ENCODE measurements at places on chromosomes 2 and 18. TPM values are rescaled to one million over a fixed set of nuclear protein-coding genes. Genes with fewer than 3 reads are reported as not detected.

DNA sequence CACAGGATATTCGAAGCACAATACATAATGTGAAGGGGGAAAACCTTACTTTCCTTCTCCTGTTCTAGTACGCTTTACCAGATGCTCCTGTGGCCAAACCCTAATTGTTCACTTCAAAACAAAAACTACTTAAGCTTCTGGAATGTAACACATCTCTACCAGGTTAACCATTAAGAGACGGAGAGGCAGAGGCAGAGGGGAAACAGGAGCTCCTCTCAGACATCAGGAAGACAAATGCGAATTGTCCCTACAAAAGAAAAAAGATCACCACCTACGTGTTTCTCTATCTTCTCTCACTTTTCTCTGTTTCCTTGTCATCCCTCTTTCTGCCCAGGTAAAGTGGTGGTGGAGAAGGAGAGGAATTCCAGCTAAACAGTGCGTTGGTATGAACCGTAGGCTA is 266.8 kb downstream of the NRXN1 start:
- no peak for DNase-seq

GRCh38 chr2:26316845-26317244 is 29.1 kb upstream of the SELENOI start:
- no peak for DNase-seq

DNA sequence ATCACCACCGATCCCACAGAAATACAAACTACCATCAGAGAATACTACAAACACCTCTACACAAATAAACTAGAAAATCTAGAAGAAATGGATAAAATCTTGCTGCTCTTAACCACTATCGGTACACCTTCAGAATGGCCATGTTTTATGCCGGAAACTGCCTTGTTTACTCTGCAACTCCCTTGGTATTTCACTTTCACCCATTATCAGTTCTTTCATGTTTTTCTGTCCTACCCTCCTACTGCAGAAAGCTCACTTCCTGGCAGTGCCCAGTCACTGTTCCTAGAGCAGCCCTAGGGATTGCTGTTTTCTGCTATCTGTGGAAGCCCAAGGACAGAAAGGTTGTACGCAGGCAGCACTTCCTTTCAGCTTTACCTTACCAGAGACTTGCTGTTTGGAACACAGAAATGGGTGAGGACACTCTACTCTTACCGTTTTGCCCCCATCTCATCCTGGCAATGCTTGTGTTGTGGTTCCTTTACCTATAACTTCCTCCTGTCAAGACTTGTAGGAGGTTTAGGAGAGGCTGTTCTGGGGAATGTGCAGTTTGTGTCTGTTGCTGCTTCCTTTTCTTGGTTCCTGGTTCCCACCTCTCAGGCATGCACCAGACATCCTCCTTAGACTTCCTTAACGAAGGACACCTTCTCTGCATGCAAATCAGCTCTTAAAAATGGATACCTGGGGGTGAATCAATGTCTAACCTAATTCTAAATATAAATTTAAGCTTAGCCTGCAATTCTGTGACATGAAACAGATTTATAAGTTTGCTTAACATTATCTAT is 394.4 kb downstream of the SPAG16 start:
- DNase-seq = no peak

GRCh38 chr2:23584054-23584745 is 199.2 kb downstream of the KLHL29 start:
- DNase-seq = no peak

GRCh38 chr2:232219496-232219870 is 159.1 kb upstream of the ALPP start:
- no peak for DNase-seq

- no peak for DNase-seq
Observed at GRCh38 chr2:69453475-69454129, 16.4 kb upstream of the NFU1 start.

DNA sequence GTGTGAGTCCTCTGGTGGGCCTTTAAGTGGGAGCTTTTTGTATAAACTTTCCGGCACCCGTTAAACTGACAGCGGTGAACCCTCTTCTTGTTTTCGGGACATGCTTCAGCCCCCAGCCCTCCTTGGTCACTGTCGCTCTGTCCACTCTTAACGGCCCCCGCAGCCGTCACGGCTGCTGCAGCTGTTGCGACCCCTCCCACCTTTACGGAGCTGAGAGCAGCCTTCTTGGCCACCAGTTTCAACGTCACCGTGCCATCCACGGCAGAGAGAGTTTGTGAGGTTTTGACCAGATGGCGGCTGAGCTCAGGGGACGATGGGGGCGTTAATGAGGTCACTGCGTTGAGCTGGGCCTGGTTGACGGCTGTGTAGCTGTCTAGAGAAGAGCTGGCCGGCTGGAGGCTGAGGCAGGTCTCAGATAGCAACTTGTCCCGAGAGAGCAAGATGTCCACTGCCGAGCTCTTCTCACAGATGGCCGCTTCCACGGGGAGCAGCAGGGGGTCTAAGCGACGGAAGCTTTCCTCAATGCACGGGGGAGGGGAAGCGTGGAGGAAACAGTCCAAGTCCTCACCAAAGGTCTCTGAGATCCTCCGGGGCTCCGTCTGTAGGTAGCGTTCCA is 41.9 kb downstream of the KLF7 start:
- no peak for DNase-seq

- DNase-seq = no peak
Observed at GRCh38 chr2:168355121-168355520, 101.0 kb upstream of the CERS6 start.

GRCh38 chr2:11713815-11714214 is 32.6 kb upstream of the LPIN1 start:
- DNase-seq = no peak

- no peak for DNase-seq
Observed at GRCh38 chr2:108959401-108959800, 29.6 kb downstream of the EDAR start.

DNA sequence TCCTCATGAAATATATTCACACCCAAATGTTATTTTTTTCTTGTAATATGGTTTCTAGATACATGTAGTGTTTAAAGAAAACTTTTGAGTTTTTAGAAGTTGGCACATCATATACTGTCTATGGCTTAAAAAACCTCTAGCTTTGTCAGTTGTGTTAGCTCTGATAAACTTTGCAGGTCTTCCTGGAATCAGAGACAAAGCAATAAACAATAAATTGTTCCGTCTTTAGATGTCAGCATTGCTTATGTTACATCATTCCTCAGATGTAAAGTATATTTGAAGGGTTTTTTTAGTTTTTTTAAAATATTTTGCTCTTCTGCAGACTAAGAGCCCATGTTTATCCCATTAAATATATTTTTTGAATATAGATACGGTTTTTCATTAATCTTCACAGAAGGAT is 145.1 kb downstream of the GPD2 start:
- DNase-seq = no peak

DNA sequence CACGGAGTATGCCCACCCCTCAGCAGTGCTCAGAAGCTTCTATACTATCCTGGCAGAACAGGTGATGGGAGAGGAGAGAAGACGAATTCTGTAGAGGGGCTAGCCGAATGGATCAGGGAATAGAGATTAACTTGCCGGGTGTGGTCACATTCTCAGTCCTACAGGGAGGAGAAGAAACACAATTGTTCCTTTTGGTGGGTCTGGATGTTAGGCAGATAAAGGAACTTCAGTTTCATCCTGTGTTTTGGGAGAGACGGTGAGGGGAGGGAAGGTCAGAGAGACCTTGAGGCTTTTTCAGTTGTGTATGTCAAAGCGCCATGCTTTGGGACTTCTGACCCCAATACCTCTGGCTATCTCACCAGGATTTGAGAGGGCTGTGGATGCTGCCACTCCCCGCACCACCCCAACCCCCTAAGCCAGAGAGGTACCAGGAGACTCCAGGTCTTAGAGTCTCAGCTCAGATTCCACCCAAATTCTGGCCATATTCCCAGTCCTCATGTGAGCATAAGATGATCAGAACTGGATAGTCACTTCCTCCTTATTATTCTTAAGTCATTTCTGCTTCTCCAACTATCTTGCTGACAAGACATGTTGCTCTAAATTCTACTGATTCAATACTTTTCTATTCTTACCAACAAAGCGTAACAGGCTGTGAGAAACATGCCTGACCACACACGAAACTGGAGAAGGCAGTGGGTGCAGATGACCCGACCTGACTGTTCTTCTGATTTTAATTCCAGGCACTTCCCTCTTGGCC is 2.3 kb upstream of the TMEM37 start:
- DNase-seq = no peak

DNA sequence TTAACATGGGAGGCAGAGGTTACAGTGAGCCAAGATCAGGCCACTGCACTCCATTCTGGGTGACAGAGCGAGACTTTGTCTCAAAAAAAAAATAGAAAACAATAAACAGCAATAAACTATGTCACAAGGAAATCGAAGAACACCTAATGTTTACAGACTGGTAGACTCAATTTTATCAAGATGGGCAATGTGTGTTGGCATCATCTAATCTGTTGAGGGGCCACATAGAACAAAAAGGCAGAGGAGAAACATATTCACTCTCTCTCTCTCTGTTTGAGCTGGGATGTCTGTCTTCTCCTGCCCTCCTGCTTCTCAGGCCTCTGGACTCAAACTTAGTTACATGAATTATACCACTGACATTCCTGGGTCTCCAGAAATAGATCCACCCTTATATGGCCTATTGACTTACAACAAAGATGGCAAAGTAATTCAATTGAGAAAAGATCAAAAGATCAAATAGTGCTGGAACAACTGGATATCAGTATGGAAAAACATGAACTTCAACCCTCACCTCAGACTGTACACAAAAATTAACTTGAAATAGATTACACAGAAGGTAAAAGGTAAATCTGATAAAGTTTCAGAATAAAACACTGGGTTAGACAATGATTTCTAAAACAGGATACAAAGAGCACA is 703.8 kb upstream of the CRIM1 start:
- DNase-seq = no peak

GRCh38 chr2:198438331-198438730 is 633.9 kb downstream of the PLCL1 start:
- no peak for DNase-seq

DNA sequence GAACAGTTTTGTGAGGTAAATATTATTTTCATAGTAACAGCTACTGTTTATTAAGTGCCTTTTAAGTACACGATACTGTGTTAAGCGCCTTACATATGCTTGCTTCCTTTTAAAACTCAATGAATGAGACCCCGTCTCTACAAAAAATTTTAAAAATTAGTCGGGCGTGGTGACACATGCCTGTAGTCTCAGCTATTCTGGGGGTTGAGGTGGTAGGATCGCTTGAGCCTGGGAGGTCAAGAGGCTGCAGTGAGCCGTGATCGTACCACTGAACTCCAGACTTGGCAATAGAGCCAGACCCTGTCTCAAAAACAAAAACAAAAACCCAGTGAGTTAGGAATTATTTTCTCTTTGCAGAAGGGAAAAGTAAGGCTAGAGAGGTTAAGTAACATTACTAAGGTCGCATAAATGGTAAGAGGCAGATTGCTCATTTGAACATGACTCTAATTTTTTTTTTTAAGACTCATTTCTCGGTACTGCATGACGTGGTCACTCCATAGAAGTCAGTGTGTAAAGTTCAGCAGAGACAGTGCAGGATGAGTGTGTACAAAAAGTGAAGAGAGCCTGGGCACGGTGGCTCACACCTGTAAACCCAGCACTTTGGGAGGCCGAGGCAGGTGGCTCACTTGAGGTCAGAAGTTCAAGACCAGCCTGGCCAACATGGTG is 1.1 kb downstream of the METAP1D start:
- DNase-seq = no peak

DNA sequence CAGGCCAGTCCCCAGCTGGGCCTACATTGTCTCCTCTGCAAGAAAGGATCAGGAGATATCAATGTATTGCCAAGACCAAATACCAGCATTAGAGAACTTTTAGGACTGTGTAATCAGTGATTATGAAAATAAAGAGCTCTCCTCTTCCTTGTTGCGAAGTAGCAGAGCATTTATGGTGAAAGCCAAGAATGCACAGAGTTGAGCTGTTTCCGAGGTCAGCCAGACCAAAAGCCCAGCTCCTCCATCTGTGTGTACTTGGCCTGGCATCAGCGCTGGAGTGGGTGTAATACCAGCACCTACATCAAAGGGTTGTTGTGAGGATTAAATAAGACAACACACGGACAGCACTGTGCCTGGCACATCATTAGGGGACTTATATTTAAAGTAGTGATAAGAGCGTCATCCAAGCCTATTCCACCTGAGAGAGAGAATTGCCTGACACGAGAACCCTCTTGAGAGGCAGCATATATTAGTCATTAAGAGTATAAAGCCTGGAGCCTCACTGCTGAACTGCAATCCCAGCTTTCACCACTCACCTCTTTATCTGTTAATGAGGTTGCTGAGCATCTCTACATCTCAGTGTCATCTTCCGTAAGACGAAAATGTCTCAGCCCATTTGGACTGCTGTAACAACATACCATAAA is 7.4 kb upstream of the SLC16A14 start:
- no peak for DNase-seq

DNA sequence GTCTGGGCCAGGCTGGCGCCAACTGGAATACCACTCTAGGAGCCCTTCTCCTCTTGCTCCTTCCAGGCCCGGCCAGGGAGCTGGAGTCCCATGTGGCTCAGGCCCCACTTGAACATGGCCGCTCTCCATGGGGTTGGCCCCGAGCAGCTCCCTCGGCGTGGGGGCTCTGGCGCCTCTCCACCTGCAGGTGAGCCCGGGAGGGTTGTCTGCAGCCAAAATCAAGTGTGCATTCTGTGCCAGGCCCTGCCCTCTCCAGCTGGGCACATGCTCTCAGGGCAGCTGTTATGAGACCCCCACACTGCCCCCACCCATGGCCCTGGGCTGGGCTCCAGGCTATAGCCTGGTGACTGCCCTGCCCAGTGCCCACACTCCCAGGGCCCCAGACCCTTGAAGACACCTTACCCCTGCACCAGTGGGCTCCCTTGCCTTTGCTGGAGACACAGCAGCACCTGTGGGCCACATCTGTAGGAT is 45.8 kb upstream of the HS6ST1 start:
- DNase-seq = no peak

DNA sequence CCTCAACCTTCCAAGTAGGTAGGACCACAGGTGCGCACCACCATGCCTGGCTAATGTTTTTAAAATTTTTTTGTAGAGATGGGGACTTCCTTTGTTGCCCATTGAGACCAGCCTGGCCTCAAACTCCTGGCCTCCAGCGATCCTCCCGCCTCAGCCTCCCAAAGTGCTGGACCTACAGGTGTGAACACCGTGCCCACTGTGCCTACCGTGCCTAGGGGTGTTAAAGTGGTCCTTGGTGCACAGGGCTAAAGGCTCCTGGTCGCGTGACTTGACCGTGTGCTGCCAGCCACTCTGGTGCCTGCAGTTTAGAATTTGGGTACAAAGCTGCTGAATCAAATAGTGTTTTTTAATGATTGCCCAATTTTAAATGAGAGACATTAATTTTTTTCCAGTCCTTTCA is 51.0 kb upstream of the KCNG2 start:
- no peak for DNase-seq

- DNase-seq = peak; percentile 88
Observed at GRCh38 chr2:227324995-227325838, at the start of gene MFF. MFF (plus strand) TSS chr2:227325251; CDS start chr2:227330666, 5,415 bp downstream.

GRCh38 chr2:29189052-29189451 is 73.8 kb downstream of the CLIP4 start:
- no peak for DNase-seq

- no peak for DNase-seq
Observed at GRCh38 chr2:210586381-210586780, 30.0 kb downstream of the CPS1 start.

Gene SRD5A2
- not detected for total RNA-seq

Gene NYAP2
- 7.8 TPM for total RNA-seq

Gene TCF4
- 1,429 TPM for total RNA-seq

Gene ACVR1C
- total RNA-seq = 20.7 TPM

Gene TMEM169
- total RNA-seq = 21.7 TPM

Gene BOK
- total RNA-seq = 22.8 TPM

Gene SERPINB3
- total RNA-seq = not detected

Gene CYS1
- 2.0 TPM for total RNA-seq

Gene ZNF385B
- total RNA-seq = 18.4 TPM

Gene DSG3
- 0.16 TPM for total RNA-seq

Gene RTP5
- 2.5 TPM for total RNA-seq

Measured in occipital lobe (tissue), 3 donors.